Uterine smooth muscle cell (primary cell): ENCODE measurements at places on chromosomes 5 and 9. TPM values are rescaled to one million over a fixed set of nuclear protein-coding genes. Genes with fewer than 3 reads are reported as not detected.

NUTM2F gene
- not detected in 2 replicates for total RNA-seq

IFNK gene
- 0.12 TPM in 1 of 2 replicates, not detected in the other for total RNA-seq

NOL6 gene
- 25.2 and 29.1 TPM in 2 replicates for total RNA-seq

ANKRD55 gene
- total RNA-seq = not detected in 2 replicates

PCDHA3 gene
- total RNA-seq = under 0.01 and 0.25 TPM in 2 replicates

FCN2 gene
- total RNA-seq = not detected in 2 replicates
